ENCODE measurements at places on chromosomes 7 and 10.
A peak's percentile ranks its signal among the peaks of the same experiment; 100 is the strongest.

- DNase-seq = no peak
Measured at GRCh38 chr10:71392292-71392691, 4.4 kb upstream of the CDH23 start.

- DNase-seq = no peak
Measured at GRCh38 chr7:12814107-12814506, 126.7 kb downstream of the ARL4A start.

DNA sequence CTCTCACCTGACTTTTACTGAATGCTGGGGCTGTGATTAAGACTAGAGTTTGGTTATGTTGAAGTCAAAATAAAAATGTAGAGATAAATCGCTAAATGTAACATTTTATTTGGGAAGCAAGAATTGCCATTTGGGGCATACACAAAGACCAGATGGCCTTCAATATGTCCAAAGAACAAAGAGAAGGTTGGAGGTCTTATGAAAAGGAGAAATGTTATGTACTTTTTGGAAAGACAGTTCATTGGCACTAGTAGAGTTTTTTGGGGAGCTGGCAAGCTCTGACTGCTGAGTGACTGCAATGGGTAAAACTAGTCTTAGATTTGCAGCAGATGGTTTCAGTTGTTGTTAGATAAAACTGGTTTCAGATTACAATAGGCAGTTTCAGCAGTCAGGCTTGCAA is 35.6 kb upstream of the GALNT17 start:
- no peak for DNase-seq

GRCh38 chr7:47211519-47211973 is 370.4 kb downstream of the TNS3 start:
- DNase-seq = no peak

GRCh38 chr10:86064931-86065662 is 301.5 kb downstream of the GRID1 start:
- no peak for DNase-seq

DNA sequence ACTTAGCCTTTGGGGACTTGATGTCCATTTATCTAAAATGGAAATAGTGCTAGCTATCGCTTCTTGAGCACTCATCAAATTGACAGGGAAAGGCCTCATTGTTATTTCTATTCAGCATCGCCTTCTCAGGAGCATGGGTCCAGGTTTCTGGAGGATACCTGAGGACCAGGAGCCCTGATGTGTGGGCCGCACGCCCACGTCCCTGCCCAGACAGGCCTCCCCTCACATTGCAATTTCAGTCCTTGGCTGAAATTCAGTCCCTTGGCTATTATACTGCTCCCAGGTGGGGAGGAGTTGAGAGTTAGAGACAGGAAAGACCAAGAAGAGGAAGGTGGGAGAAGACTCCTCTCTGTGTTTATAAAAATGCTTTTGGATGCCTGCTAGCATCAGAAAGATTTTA is 38.9 kb downstream of the GPRIN2 start:
- no peak for DNase-seq

- DNase-seq = no peak
Measured at GRCh38 chr10:117536866-117537435, 5.6 kb upstream of the EMX2 start.

- DNase-seq = no peak
Measured at GRCh38 chr10:103367379-103367781, 396 bp upstream of the TAF5 start.

- DNase-seq = no peak
Measured at GRCh38 chr10:77041636-77042258, 595.9 kb downstream of the KCNMA1 start.

GRCh38 chr7:26413007-26413691 is 121.5 kb downstream of the SNX10 start:
- peak; percentile 80 for DNase-seq

DNA sequence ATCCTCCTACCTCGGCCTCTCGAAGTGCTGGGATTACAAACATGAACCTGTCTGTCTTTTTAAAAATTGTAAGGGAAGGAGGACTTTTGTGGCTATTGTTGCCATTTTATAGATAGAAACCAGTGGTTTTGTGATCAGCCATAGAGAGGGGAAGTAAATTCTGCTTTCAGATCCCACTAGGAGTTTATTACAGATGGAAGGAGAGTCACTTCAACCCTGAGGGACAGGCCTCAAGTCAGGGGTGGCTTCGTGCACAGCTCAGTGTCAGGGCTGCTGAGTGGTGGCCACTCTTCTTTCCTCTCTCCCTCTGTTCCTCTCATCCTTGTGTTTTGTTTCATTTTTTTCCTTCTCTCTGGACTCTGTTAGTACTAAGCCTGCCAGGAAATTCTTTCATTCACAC is 60.8 kb downstream of the OGDH start:
- no peak for DNase-seq

- no peak for DNase-seq
Measured at GRCh38 chr7:158322616-158323530, 264.8 kb downstream of the PTPRN2 start.

DNA sequence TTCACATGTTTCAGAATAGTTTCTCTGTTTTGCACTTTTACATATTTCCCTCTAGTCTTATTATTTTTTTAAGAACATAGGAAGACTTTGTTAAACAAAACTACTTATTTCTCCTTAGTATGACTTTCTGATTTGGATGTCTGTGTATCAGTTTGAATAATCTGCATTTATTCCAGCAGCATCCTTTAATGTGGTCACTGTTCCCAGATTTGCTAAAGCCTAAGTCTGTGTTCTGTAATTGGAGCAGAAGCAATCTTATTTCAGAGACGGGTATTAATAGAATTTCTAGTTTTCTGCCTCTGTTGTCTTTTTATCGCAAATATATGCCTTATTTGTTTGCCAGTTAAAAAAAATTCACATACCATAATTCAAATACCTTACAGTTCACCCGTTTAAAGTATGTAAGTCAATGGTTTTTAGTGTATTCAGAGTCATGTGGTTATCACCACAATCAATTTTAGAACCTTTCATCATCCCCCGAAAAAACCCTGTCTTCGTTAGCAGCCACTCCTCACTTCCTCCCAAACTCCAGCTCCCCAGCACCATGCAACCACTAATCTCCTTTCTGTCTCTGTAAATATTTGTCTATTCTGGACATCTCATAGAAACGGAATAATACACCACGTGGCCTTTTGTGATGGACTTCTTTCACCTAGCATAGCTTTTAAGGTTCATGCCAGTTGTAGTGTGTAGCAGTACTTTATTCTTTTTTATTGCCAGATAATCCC is 58.7 kb downstream of the INPP5F start:
- no peak for DNase-seq
